ENCODE measurements at places on chromosomes 12 and 14. TPM values are rescaled to one million over a fixed set of nuclear protein-coding genes. Genes with fewer than 3 reads are reported as not detected.

SSPN gene
- 1.4 TPM for total RNA-seq

OR4E2 gene
- not detected for total RNA-seq

DBX2 gene
- not detected for total RNA-seq

SOAT2 gene
- total RNA-seq, result 0.16 TPM

TSPAN11 gene
- 1.3 TPM for total RNA-seq

ZC3H14 gene
- 56.7 TPM for total RNA-seq

TEX22 gene
- total RNA-seq, result 0.17 TPM

ATXN3 gene
- total RNA-seq, result 21.8 TPM

PCED1B gene
- total RNA-seq, result 10.3 TPM
